ENCODE measurements at places on chromosomes 1 and 21.
A peak's percentile ranks its signal among the peaks of the same experiment; 100 is the strongest.

DNA sequence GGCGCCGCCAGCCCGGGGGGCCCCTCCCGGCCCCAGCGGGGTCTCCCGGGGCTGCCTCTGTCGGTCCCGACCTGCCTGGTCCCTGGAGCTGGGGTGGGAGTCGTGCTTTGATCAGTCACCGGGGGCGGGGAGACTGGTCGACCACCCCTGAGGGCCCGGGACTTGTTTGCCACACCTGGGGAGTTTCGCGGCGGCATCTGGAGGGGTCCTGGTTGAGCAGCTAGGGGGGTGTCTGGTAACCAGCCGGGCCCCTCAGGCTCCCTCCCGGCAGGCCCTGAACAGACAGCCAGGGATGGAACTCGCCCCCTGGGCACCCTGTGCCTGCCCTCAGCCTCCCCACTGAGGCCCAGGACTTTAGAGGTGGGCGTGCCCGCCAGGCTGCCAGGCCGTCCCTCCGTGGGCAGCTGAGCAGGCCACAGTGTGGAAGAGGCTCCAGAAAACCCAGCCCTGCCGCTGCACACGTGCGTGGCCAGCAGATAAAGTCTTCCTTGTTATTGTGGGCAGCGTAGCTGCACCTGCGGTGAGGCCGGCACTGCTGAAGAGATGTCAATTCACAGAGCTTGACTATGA lies 13.3 kb upstream of the SAMD11 start:
- no peak overlapping the region for H3K27ac ChIP-seq
- no peaks in the 10 kb centered on the region for H3K36me3 ChIP-seq
- H3K4me3 ChIP-seq: no peak overlapping the region
- peak; percentile 51 for DNase-seq
- no peaks in the 10 kb centered on the region for H3K4me1 ChIP-seq

- no peaks in the 10 kb centered on the region for H3K27me3 ChIP-seq
- no peaks in the 10 kb centered on the region for H3K36me3 ChIP-seq
- no peak for DNase-seq
- H3K4me3 ChIP-seq: no peak overlapping the region
- no peak overlapping the region for H3K27ac ChIP-seq
Measured at GRCh38 chr1:228900886-228901392, 165.7 kb downstream of the RHOU start.

- H3K4me3 ChIP-seq: no peak overlapping the region
- no peaks in the 10 kb centered on the region for H3K4me1 ChIP-seq
- DNase-seq: no peak
- H3K27ac ChIP-seq: no peak overlapping the region
- peaks cover 15% of the 10 kb centered on the region for H3K36me3 ChIP-seq
Measured at GRCh38 chr1:33005838-33006421, 30.8 kb downstream of the AK2 start.

GRCh38 chr1:165877940-165878556 lies 50.6 kb downstream of the UCK2 start:
- no peak overlapping the region for H3K4me3 ChIP-seq
- DNase-seq: no peak
- peaks cover 9% of the 10 kb centered on the region for H3K4me1 ChIP-seq
- H3K27me3 ChIP-seq: no peaks in the 10 kb centered on the region
- H3K27ac ChIP-seq: no peak overlapping the region

- DNase-seq: no peak
- no peak overlapping the region for H3K27ac ChIP-seq
- no peaks in the 10 kb centered on the region for H3K27me3 ChIP-seq
- H3K36me3 ChIP-seq: no peaks in the 10 kb centered on the region
Measured at GRCh38 chr1:43875331-43875730, 58.3 kb upstream of the ARTN start.

GRCh38 chr1:35600593-35600992 lies 27.5 kb downstream of the TFAP2E start:
- no peak overlapping the region for H3K4me3 ChIP-seq
- no peak for DNase-seq
- H3K27ac ChIP-seq: no peak overlapping the region
- H3K36me3 ChIP-seq: peaks cover 34% of the 10 kb centered on the region
- H3K4me1 ChIP-seq: no peaks in the 10 kb centered on the region

Data from CD8-positive, alpha-beta memory T cell (primary cell).